ENCODE measurements at places on chromosomes 2 and 18.

DNA sequence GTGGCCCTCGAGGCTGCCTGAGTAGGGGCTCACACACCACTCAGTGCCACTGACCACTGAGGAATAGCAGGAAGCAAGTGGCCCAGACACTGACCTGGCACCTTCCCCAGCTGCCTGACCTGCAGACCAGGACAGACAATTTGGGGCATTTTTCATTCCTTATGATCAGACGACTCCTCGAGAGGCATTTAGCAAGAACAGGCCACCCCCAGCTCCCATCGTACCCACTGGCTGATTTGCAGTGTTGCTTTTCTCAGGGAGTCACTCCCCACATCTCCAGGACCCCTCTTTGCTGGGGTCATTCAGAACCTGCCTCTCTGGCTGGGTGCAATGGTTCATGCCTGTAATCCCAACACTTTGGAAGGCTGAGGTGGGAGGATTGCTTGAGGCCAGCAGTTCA is 185.7 kb downstream of the HAUS1 start:
- no peak for DNase-seq

GRCh38 chr2:20994130-20994529 is 49.7 kb downstream of the APOB start:
- DNase-seq: no peak

DNA sequence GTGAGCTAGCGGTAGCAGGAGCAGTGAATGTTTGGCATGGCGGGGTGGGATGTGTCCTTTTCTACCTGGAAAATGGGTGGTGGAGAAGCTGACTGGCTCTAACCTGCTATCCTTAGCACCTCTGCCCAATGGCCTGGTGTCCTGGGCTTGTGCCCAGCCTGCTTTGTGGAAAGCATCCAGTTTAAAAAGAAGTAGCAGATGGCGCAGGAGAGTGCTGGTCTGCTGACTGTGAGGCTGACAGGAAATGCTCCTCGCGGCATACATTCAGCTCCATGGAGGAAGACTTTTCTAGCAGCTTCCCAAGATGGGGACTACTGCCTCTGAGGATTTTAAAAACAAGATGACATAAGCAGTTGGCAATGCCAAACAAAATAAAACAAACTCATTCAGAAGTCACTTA is 56.2 kb upstream of the LYPD6B start:
- no peak for DNase-seq

GRCh38 chr2:164103271-164103670 is 367.5 kb upstream of the FIGN start:
- no peak for DNase-seq

DNA sequence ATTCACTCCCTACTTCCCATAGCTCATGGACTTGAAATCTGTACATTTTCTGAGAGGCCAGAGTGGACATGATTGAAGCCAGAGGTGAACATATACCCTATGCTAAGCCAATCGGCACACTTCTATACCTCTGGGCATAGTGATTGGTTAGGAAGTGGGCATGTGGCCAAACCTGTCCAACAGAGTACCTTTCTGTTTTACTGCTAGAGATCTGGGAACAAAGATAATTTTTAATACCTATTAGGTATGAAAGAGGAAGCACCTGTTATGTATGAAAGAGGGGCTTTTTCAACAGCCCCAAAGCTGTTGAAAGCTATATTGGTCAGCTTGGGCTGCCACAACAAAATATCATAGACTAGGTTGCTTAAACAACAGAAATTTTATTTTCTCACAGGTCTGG is 27.7 kb downstream of the METTL8 start:
- DNase-seq: no peak
